ENCODE measurements at places on chromosomes 2 and 18. TPM values are rescaled to one million over a fixed set of nuclear protein-coding genes. Genes with fewer than 3 reads are reported as not detected.

Gene SULT1C2
- 0.84 TPM for total RNA-seq

Gene KCNE4
- total RNA-seq, result 3.0 TPM

Gene DPP4
- total RNA-seq, result 3.5 TPM

Gene RAB27B
- total RNA-seq, result 0.10 TPM

DNA sequence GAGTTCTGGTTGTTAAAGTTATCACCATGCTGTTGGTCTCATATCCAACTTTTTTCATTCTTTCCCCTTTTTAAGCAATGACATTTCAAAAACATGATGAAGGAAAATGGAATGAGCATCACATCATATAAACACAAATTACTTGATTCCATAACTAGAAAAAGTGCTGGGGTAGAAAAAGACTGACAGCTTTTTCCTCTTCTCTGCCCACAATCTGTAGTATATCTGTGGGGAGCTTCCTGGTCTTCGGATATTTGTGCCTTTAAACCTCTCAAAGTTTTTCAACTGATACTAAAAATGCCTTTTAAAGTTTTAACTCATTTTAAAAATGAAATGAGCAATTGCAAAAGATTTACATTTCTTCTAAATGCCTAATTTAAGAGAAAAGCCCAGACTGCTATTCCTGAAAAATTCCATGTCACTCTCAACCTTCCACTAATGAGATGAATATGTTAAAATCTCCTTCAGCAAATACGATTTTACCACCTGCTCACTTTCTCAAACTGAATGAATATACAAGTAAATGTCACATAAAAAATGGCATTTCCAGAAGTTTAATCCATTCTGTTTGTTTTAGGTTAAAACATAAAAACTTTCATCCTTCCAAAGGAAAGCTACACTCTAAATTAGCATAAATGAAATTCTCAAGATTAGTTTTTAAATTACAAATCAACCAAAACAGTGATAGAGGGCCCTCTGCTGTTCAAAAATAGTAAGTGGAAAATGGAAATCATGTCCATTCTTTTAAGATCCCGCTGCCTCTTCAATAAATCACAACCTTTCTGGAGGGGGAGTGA is 2.1 kb downstream of the DNAH7 start:
- no peaks in the 10 kb centered on the region for H3K27me3 ChIP-seq
- H3K4me3 ChIP-seq, result no peak overlapping the region
- H3K36me3 ChIP-seq, result no peaks in the 10 kb centered on the region
- no peaks in the 10 kb centered on the region for H3K4me1 ChIP-seq
- no peak overlapping the region for H3K27ac ChIP-seq
- no peak for DNase-seq

DNA sequence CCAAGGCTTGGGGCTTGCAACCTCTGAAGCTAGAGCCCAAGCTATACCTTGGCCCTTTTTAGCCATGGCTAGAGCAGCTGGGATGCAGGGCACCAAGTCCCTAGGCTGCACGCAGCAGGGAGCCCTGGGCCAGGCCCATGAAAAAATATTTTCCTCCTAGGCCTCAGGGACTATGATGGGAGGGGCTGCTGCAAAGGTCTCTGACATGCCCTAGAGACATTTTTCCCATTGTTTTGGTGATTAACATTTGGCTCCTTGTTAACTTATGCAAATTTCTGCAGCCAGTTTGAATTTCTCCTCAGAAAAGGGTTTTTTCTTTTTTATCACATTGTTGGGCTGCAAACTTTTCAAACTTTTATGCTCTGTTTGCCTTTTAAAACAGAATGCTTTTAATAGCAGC is 56.9 kb upstream of the LHCGR start:
- H3K4me1 ChIP-seq, result no peaks in the 10 kb centered on the region
- DNase-seq, result no peak
- no peak overlapping the region for H3K27ac ChIP-seq
- no peaks in the 10 kb centered on the region for H3K36me3 ChIP-seq

DNA sequence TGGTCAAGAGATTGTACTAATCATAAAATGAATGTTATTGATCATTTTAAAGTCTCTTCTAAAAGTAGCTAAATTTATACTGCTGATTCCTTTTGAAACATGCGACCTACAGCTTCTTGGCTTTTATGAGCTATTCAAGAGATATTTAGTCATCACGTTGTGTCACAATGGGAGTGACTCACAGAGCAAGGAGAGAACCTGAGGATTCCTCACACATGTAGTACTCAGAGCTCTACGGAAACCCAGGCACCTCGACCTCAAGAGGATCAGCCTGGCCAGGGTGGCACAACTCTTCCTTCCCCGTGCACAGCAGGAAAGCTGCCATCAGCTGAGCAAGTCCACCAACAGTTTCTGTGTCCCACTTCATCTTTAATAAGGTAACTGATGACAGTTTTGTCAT is at the start of gene DHRS9:
Gene DHRS9, plus strand, starts transcription at position 223 of the 400 bp plus-strand sequence. CDS start 12,019 bp downstream, outside the sequence.
- no peaks in the 10 kb centered on the region for H3K27me3 ChIP-seq
- no peaks in the 10 kb centered on the region for H3K36me3 ChIP-seq
- no peaks in the 10 kb centered on the region for H3K4me1 ChIP-seq
- no peak within 1 kb of the TSS for H3K27ac ChIP-seq

DNA sequence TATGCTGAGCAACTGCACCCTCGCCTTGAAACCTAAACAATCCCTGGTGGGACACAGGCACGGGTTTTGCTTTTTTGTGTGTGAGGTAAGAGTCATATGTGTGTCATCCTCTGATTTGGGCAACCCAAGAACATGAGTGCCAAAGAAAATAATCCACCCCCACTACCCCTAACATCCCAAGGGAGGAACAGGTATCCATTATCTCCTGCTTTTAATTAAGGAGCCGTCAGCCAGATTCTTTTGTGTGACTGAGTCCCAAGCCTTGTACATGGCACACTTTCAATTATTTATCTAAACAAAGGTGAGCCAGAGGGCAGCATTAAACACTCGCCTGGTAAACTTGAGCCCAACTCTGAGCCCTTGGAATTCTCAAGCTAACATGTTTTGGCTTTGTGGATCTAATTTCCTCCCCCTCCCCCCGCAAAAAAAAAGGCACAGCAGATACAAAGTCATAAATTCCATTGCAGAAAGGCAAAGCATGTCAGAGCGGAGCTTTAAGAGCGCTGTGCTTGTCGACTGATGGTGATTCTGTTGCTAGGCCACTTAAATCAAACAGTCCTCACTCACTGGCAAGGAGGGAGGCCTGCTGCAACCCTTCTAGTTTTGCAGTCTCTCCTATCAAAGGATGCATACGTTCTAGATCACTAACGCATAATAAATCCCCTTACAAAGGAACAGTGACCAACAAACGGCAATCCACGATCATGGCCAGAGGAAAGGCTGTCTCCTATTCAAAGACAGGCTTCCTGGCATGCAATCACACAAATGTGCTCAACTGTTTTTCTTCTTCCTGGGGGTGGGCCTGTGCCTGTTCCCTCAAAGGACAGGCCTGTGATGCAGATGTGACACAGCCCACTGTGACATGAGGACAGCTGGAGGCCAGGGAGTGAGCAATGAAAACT is 143.5 kb upstream of the LMAN1 start:
- peaks cover 28% of the 10 kb centered on the region for H3K4me1 ChIP-seq
- no peaks in the 10 kb centered on the region for H3K36me3 ChIP-seq
- peak overlapping the region; percentile 11 for H3K27ac ChIP-seq
- H3K4me3 ChIP-seq, result no peak overlapping the region
- DNase-seq, result no peak

GRCh38 chr18:59268721-59269562 is 4.3 kb downstream of the RAX start:
- H3K4me1 ChIP-seq, result peaks cover 2% of the 10 kb centered on the region
- no peaks in the 10 kb centered on the region for H3K36me3 ChIP-seq
- H3K4me3 ChIP-seq, result no peak overlapping the region
- no peak overlapping the region for H3K27ac ChIP-seq
- no peak for DNase-seq
